ENCODE measurements at places on chromosomes 2 and 18.

- no peak for DNase-seq
Observed at GRCh38 chr2:164850235-164850634, 8.6 kb upstream of the COBLL1 start.

DNA sequence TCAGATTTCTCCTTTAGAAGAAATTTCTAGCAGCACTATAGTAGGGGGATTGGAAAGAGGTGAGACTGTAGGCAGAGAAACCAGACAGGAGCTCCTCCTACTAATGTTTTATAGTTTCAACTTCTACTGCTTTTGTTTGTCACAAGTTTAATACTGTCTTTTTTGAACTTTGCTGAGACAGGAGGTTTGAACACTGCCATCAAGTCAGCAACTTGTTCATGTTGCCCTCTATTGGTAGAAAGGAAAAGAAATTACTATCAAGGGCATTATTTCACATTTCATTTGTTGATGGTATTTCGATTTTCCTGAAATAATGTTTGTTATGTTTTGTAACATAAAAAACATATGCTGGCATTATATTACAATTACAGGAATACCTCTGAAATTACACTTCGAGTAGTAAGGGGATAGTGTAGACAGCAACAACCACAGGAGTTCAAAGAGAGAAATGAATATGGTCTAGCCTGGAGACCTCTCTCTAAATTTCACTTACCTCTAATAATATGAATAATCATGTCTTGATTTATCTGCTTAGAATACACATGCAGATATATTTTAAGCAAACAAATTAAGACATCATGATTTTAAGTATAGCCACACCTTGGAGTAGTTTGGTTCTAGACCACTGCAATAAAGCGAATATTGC lies 12.4 kb upstream of the CCDC88A start:
- no peak for DNase-seq

- no peak for DNase-seq
Observed at GRCh38 chr2:195945056-195945455, 123.6 kb downstream of the DNAH7 start.

- DNase-seq = no peak
Observed at GRCh38 chr2:212970132-212970531, 181.3 kb downstream of the IKZF2 start.

DNA sequence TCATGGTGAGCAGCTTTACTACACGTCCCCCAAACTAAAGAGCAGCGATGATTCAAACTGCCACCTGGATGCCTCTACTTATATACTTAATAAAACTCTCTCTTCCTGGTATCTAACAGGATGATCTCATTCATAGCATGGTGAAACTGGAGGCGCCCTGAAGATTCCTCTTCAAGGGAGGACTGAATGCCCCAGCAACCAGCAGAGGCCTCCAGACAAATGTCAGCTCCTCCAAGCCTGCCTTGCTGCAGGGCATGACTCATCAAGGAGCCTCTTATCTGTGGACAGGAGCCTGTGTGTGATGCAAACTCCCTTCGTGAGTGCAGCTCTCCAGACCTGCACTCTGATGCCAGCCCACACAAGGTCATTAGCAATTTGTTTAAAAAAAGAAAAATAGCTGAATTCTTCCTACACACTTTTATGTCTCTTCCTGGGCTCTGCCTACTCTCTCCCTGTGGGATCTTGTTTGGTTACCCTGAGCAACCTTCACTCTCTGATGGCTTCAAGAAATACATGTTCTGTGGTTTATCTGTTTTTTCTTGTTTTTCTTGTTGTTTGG lies 30.2 kb downstream of the LONRF2 start:
- DNase-seq = peak; percentile 13

All from stimulated activated CD4-positive, alpha-beta T cell treated with anti-CD3 and anti-CD28 coated beads, Interleukin-12 subunit alpha, Interleukin-12 subunit beta, amount 100 ng/mL, for 48 hours (primary cell).